ENCODE measurements at places on chromosomes 2 and 18.
A peak's percentile ranks its signal among the peaks of the same experiment; 100 is the strongest.

GRCh38 chr18:55322178-55322735 is 265.7 kb downstream of the TCF4 start:
- peak overlapping the region; percentile 71 for H3K4me3 ChIP-seq
- peaks cover 6% of the 10 kb centered on the region for H3K4me1 ChIP-seq
- H3K36me3 ChIP-seq, result peaks cover 3% of the 10 kb centered on the region
- H3K27ac ChIP-seq, result no peak overlapping the region
- peaks cover 30% of the 10 kb centered on the region for H3K27me3 ChIP-seq

DNA sequence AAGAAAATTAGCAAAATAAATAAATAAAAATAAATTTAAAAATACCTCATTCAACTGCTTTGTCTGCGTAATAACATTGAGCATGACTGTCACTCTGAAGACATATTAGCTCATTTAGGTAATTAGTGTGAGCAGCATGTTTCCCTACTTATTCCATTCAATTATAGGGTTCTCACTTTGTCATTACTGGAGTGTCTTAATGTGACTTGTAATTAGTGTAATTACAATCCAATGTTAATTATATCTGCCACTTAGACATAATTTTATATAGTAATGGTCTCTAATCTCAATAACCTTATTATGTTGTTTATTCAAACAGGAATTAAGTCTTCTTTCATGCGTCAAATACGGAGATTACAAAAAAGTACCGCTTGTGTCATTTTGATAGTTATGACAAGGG is 893.9 kb upstream of the ACVR2A start:
- no peak for DNase-seq
- H3K27ac ChIP-seq, result no peak overlapping the region
- H3K36me3 ChIP-seq, result no peaks in the 10 kb centered on the region
- no peak overlapping the region for H3K4me3 ChIP-seq
- H3K4me1 ChIP-seq, result no peaks in the 10 kb centered on the region

DNA sequence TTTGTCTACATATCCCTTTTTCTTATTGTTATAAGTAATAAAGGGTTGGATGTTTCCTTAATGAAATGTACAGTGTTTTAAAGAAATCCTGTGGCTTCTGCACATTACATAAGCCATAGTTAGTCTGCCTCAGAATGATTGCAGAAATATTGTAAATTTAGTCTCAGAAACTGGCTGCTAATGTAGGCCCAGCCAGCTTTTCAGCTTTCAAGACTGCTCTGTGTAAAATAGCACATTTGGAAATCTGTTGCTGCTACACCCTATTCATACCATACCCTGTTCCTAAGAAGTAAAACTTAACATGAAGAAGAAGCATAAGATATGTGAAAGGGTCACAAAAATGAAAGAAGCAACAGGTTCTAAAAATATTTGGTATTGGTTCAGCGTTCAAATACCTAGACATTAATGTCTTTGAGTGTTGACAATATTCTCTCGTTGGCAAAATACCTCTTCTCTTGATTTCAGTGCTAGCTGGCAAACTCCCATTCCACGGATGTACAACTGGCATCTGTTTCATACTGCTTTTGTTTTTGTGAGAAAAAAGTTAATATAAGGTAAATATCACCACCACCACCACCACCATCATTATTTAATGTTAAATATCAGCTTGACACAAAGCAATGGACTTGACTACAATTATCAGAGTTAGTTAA is 19.2 kb upstream of the NCKAP1 start:
- no peak for DNase-seq
- peaks cover 6% of the 10 kb centered on the region for H3K4me1 ChIP-seq
- H3K27me3 ChIP-seq, result peaks cover 22% of the 10 kb centered on the region

- no peak overlapping the region for H3K4me3 ChIP-seq
- peak overlapping the region; percentile 63 for H3K27ac ChIP-seq
- peaks cover 14% of the 10 kb centered on the region for H3K36me3 ChIP-seq
- DNase-seq, result no peak
Measured at GRCh38 chr2:143279672-143280071, 150.5 kb downstream of the ARHGAP15 start.

DNA sequence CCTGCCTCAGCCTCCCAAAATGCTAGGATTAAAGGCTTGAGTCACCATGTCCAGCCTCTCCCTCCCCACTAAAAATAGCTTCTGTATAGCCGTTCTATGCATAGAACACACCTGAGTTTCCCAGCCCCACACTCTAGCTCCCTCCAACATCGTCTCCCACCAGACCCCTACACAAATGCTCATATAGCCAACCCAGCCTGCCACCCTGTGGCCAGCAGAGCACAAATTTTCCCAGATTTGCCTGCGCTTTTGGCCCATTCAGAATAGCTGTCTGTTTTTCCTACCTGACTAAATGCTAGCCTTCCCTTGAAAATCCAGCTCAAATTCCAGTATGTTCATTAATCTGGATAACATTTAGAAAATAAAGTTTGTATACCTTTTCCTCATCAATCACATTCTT is 22.8 kb downstream of the TRABD2A start:
- H3K4me1 ChIP-seq, result peaks cover 92% of the 10 kb centered on the region
- DNase-seq, result no peak
- peaks cover 43% of the 10 kb centered on the region for H3K36me3 ChIP-seq
- no peak overlapping the region for H3K4me3 ChIP-seq

DNA sequence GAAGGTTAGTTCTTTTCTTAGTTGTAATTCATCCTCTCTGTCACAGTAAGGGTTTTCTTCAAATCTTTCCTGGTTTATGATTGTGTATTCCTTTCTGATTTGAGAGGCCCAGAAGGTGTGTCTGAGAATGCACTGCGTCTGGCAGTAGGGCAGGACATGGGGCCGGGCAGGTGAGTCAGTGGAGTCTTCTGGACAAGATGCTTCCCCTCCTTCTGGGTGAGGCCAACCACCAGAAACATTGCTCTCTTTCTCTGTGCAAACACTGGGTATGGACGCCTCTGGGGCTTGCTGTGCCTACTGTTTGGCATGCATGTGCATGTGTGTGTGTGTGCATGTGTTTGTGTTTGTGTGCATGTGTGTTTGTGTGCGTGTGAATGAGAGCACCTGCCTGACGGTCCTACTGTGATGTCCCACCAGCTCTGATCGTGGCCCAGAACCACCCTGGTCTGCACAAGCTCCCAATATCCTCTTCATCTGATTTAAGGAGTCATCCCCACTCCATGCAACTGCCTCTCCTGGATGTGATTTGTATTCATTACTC is 93.2 kb upstream of the DLX2 start:
- H3K4me3 ChIP-seq, result no peak overlapping the region
- H3K27ac ChIP-seq, result no peak overlapping the region

- H3K36me3 ChIP-seq, result no peaks in the 10 kb centered on the region
- peaks cover 5% of the 10 kb centered on the region for H3K27me3 ChIP-seq
- H3K4me1 ChIP-seq, result peaks cover 10% of the 10 kb centered on the region
- no peak for DNase-seq
- H3K27ac ChIP-seq, result no peak overlapping the region
Measured at GRCh38 chr2:236512267-236512666, 57.4 kb upstream of the ACKR3 start.

- no peaks in the 10 kb centered on the region for H3K36me3 ChIP-seq
- H3K4me1 ChIP-seq, result peaks cover 36% of the 10 kb centered on the region
- DNase-seq, result no peak
- no peak overlapping the region for H3K4me3 ChIP-seq
Measured at GRCh38 chr2:8452296-8452695, 229.6 kb upstream of the ID2 start.

- no peaks in the 10 kb centered on the region for H3K36me3 ChIP-seq
- no peak overlapping the region for H3K27ac ChIP-seq
- no peaks in the 10 kb centered on the region for H3K27me3 ChIP-seq
- no peak for DNase-seq
- H3K4me1 ChIP-seq, result no peaks in the 10 kb centered on the region
Measured at GRCh38 chr18:39737869-39738268, 2172.3 kb upstream of the CELF4 start.

DNA sequence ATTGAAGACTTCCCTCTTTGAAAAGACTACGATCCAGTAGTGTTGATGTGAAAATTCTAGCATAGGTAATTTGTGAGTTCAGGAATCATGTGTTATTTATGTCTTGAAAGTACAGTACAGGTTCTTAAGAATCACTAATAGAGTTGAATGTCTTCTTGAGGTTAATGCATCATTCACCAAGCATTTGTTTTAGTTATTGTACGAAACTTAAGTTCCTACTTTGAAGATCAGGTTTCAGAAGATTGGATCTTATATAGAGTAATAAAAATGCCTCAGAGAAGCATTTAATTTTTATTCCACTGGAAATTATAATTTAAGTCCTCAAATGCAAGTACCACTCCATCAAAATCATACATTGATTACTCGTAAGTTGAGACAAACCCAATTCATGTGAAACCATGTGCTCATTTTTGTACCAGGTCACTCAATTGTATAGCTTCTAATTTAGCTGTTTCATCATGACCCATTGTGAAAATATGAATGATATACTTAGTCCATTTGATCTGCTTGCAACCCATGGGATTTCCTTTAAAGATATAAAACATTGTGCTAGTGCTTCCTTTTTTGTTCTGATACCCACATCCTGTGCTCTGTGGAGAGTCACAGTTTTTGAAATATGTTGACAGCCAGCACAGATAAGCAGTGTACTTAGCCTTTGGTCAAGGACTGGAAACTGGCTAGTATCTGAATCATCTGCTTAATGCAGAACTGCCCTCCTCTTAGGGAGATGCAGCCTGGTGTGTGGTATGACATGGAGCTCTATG is 22.5 kb upstream of the RAB27B start:
- no peaks in the 10 kb centered on the region for H3K27me3 ChIP-seq
- no peaks in the 10 kb centered on the region for H3K36me3 ChIP-seq
- no peak overlapping the region for H3K27ac ChIP-seq
- no peak for DNase-seq

- H3K4me3 ChIP-seq, result no peak overlapping the region
- H3K27ac ChIP-seq, result peak overlapping the region; percentile 64
- H3K4me1 ChIP-seq, result peaks cover 28% of the 10 kb centered on the region
Measured at GRCh38 chr18:5466256-5466655, 77.5 kb downstream of the EPB41L3 start.

Measured in activated CD4-positive, alpha-beta T cell treated with anti-CD3 and anti-CD28 coated beads for 36 hours (primary cell).